ENCODE measurements at places on chromosomes 12 and 14.

GRCh38 chr12:71704920-71705319 is 19.0 kb downstream of the TMEM19 start:
- no peak for DNase-seq

DNA sequence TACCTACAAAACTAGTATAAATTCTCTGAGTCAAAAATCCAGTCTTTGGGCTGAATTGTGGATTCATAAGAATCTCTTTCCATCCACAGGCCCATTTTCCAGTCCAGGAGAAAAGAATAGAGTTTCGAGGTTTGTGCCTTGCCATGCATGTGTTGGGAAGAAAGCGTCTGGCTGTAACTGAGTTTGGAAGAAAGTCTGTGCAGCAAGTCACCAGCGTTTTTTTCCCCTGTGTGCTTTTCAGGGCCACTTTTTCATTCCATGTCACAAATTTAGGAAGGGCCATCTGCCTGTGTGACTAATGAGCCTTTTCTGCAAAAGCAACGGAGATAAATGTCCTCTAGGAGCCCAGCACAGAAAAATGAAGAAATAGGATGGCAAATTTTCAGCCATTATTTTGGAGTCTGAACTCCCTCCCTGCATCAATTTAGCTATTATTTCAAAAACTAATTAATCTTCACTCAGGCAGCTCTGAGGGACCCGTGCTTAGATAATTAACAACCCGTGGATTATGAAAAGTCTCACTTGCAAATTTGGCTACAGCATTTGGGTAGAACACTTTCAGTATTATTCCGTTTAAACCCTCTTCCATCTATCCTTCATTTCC is 261.5 kb downstream of the SUDS3 start:
- DNase-seq, result no peak

GRCh38 chr12:88437226-88437625 is 143.0 kb downstream of the KITLG start:
- DNase-seq, result no peak

DNA sequence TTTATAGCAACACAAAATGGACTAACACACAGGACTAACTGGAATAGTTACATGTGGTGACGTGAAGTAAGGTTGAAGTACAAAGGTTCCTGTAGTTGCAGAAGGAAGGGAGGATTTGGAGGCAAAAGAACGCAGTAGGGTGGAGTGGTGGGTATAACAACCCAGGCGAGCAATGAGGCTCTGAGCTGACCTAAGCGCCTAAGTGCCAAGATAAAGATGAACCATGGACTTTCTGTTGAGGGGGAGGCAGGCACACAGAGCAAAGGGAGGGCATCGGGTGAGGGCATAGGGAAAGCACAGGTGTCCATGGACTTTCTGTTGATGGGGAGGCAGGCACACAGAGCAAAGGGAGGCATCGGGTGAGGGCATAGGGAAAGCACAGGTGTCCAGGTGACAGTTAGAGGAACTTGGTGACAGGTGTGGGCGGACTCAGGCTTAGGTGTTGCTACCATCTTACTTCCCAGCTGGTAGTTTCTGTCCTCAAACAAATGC is 15.2 kb downstream of the SCNN1A start:
- no peak for DNase-seq

DNA sequence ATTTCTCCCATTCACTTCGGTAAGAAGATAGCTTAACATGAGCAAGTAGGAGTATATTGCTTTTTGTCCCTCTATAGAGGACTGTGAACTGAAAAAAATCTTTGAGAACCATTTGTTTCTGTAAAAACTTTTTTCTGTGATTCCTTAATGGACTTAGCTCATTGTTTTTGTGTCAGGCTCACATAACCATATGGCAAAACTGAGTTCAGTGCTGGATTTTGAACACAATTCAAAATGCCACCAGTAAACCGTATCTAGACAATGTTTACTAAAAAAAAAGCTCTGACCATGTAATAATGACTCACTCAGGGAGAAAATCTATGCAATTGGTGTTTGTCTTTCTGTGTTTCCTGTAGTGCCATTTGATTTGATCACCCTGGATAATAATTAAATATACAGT is 5.2 kb downstream of the TRHDE start:
- DNase-seq, result no peak

- DNase-seq, result no peak
These were observed 26.3 kb downstream of the PDE6H start for GRCh38 chr12:14999021-14999694.

DNA sequence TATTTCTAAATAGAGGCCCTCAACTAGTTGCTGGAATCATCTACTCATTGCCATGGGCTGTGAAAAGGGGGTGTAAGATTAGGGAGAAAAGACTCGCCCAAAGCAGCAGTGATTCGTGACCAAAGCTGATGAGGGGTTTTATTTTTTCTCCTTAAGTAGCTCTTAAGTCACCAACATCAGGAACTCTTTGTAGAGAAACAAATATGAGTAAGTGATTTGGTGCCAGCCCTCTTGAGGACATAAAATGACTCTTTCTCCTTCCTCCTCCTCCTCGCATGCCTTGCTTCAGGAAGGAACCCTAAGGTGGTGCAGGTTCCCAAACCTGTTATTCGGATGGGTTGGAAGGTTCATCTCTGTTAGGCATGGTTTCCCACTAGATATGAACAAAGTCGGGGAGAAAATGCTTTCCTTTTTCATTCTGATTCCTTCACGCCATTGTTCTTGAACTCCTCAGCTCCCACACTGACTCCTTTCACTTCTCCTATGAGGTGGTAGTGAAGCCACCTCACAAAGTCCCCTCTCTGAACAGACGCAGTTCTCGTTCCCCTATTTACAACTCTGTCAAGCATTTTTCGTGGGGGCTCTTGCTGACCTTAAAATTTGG is 113.4 kb downstream of the ETV6 start:
- no peak for DNase-seq

- no peak for DNase-seq
These were observed 26.8 kb downstream of the PRDM4 start for GRCh38 chr12:107734139-107734538.

GRCh38 chr12:11693067-11693466 is 43.6 kb downstream of the ETV6 start:
- no peak for DNase-seq

GRCh38 chr14:33499687-33500086 is 451.2 kb downstream of the EGLN3 start:
- DNase-seq, result no peak

All from activated CD4-positive, alpha-beta T cell treated with anti-CD3 and anti-CD28 coated beads for 36 hours (primary cell).